ENCODE measurements at places on chromosomes 16 and 17. TPM values are rescaled to one million over a fixed set of nuclear protein-coding genes. Genes with fewer than 3 reads are reported as not detected.

DNA sequence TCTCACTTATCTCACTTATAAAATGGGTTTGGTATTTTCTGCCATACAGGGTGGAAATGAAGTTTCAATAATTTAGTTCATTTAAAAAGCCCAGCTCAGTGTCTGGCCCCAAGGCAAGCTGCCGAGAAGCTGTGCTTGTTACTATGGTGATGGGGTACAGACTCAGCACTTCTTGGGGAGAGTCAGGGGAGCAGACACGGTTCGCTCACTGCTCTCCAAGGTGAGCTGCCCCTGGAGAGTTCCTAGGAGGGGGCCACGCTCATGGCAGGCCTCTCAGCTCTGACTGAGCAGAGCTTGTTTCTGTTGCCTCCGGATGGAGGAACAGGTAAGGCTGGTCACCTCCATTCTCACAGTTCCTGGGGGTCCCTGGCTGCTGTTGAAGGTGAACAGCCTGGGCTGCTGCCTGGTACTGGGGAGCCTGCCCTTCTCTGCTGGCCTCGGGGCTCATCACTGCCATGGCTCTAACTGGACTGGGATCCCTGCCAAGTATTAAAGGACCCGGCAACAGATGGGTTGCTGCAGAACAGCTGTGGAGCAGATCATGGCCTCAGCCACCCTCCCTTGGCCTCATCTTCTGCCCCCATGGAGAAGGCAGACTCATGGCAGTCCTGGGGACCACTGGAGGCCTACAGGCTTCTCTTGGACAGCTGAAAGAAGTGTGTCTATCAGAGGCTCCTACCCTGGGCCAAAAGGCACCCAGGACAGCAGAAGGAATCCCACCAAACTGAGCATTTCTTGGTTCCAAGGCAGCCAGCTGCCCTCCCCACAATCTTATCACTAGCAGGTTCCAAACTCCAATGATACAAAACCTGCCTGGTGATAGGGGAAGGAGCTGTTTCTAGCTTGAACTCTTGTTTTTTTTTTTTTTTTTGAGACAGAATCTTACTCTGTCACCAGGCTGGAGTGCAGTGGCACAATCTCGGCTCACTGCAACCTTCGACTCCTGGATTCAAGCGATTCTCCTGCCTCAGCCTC is 25.9 kb upstream of the SPATA32 start:
- DNase-seq: no peak

DNA sequence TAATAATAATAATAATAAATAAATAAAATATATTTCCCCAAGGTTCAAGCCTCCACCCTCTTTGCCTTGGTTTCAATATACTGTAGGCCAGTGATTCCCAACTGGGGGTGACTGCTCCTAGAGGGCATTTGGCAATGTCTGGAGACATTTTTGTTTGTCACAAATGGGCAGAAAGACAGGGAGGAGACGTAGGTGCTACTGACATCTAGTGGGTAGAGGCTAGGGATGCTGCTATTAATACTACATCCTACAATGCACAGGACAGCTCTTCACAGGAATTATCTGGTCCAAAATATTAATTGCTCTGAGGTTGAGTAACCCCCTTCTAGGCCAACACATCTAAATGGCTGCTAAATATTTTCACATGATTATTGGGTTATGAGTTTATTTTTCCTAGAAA is 12.8 kb upstream of the PRR14 start:
- DNase-seq: no peak

- no peak for DNase-seq
These were observed 206.9 kb upstream of the CACNG5 start for GRCh38 chr17:66627985-66628384.

GRCh38 chr16:54335230-54335629 is 48.6 kb upstream of the IRX3 start:
- no peak for DNase-seq

DNA sequence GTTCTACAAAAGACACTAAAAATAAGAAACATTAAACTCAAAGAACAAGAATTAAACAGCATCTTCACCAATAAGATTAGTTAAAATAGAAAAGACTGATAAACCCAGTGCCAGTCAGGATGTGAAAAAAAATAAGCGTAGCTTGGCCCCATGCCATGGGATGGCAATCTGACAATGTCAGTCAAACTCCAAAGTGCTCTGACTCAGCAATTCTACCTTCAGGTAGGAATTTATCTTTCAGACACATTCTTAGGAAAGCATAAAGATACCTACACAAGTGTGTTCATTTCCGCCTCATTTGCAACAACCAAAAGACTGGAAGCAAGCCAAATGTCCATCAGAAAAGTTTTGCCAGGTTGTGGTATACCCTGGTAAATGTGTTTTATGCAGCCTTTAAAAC is 9.1 kb upstream of the MPO start:
- no peak for DNase-seq

DNA sequence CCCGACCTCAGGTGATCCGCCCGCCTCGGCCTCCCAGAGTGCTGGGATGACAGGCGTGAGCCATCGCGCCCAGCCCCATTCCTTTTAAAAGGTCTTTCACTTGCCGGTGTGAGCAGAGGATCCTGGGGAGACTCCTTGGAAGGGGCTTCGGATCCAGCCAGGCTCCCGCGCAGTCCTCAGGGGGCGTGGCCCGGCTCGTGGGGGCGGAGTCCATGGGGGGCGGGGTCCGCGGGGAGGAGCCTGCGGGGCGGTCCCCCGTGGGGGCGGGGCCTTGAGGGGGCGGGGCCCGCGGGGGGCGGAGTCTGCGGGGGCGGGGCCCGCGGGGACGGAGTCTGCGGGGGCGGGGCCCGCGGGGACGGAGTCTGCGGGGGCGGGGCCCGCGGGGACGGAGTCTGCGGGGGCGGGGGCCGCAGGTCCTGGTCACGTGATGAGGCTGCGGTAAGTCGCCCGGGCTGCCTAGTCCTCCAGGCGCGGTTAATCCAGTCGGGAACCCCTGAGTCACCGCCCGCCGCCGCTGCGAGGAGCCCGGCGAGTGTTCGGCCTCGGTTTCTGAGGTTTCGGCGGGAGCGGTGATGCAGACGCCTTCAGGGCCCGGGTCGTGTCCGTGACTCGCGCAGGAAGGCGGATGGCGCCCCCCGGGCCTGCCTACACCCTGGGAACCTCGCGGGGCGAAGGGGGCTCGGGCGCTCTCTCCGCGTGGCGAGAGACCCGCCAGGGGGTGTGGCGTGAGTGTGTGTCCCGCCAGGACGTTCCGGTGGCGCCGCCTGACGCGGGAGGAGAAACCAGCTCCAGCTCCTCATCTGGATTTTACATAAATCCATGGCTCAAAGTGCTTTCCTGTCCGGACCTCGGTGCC is 23.6 kb upstream of the ABR start:
- DNase-seq: peak; percentile 83

DNA sequence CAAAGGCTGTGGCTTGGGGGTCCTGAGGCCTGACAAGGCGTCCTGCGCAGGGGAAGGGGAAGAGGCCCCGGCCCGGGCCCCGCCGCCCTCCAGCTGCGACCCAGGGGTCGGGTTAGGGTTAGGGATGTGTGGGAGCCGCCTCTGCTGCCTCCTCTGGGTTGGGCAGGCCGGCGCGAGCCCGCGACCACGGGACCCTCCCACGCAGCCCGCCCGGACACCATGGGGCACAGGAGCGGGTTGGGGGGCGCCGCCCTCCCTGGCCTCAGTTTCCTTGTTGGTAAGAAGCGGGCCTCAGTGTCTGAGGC is 386 bp downstream of the CIAO3 start:
- DNase-seq: no peak

DNA sequence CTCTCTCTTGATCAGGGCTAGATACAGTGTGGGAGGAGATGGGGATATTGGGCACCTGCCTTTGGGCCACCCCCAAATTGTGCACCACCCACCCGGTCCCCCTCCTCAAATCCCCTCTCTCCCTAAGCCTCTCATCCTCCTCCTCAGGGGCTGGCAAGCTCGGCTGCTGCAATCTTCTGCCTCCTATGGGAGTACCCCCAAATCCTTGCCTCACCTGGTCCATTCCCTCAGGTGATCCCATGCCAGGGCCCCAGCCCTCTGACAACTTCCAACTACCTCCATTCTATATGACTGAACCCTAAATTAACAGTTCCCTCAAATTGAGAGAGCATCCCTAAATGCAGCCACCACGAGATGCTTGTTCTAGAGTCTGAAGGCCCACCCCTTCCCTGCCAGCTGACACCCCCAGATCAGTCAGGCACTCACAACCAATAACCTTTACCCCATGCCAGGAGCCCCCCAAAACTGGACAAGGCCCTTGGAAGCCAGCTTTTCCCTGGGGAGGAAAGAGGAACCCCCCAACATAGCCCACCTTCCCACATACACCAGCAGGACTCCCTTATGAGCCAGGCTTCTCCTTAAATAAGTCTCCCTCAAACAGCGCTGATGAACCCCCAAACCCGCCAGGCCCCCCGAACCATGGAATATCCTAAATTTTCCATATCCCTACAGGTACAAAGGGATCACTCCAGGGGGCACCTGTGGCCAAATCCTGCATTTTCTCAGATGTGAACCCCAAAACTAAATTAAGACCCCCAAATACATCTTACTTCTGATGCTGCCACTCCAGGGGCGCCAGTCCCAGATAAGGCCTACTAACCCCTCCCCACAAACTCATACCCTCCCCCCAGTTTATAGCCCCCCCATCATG is 3.2 kb downstream of the DLG4 start:
- DNase-seq: no peak

DNA sequence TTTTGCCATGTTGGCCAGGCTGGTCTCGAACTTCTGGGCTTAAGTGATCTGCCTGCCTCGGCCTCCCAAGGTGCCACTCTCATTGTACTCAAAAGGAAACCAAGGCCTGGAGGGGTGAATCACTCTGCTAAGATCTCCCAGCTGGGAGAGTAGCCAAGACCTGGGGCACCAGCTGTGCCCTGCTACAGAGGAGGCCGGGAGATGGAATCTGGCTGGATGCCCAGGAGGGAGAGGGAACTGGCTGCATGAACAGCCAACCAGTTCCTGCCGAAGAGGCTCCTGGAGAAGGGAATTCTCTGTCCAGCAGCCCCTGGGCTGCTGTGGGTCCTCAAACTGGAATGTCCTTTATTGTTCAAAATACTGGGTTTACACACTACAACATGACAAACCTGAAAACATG is 238.7 kb upstream of the CIBAR2 start:
- DNase-seq: peak; percentile 89

The HCRT gene
- not detected for total RNA-seq
